ENCODE measurements at places on chromosomes 5 and 9. TPM values are rescaled to one million over a fixed set of nuclear protein-coding genes. Genes with fewer than 3 reads are reported as not detected.

DNA sequence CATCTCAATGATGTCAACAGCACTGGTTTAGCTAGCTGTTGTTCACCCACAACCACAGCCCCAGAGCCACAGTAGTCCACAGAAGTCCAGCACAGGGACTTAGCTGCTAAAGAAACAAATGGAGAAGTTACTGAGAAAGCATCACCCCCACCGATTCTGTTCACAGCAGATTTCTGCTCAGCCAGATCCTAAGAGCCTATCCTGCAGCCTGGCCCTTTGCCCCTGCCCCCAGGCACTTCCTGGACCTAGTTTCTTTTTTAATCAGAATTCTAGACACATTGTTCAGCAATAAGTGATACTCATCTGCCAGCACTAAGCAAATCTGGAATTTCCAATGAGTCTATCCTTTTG lies 7.4 kb downstream of the B4GALT1 start:
- no peak for DNase-seq

- DNase-seq = no peak
Observed at GRCh38 chr5:171405615-171406014, 13.8 kb upstream of the FGF18 start.

- no peak for DNase-seq
Observed at GRCh38 chr9:7982907-7983306, 183.3 kb upstream of the DMAC1 start.

GRCh38 chr9:131691969-131692611 lies 47.8 kb downstream of the RAPGEF1 start:
- no peak for DNase-seq

GRCh38 chr9:13332571-13332970 lies 53.1 kb upstream of the MPDZ start:
- DNase-seq = peak; percentile 15

DNA sequence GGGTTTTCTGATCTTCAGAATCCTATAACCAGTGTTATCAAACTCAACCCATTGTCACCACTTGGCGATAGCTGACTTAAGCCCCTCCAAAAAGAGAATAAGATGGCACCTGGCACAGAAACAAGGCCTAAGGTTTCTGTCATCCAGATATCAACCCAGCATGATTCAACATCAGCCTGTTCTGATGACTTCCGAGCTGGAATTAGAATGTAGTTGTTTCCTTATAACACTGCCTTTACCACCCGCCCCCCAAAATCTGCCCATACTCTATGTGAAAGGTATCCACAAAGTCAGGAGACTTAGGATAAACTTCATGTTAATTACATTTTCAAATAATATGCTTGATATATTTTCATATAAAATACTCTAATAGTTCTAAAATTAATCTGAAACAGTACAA lies 5.2 kb downstream of the KLF9 start:
- DNase-seq = no peak

DNA sequence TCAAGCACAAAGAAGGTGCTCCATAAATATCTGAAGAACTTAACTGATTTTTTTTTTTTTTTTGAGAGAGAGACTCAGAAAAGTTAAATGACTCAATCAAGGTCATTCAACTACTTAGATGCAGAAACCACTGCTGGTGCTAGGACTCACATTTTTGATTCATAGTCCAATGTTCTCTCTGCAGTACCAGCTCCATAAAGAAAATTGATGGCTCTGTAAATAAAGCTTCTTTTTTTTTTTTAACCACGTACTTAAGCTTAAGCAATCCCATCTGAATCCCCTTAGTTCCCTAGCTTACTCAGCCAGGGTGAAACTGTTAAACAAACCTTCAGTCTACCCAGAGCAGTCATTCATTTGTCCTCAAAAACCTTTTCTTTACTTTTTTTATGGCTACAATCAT lies 657.0 kb upstream of the WWC1 start:
- no peak for DNase-seq

RIC1 gene
- 37.7 TPM for polyA plus RNA-seq

SLC25A2 gene
- polyA plus RNA-seq = 0.23 TPM

ANKRD31 gene
- polyA plus RNA-seq = 0.86 TPM
